Activated CD4-positive, alpha-beta T cell treated with anti-CD3 and anti-CD28 coated beads, Interleukin-2, amount 10 ng/mL, durations not matched to agents 24 days and 14 days (primary cell): ENCODE measurements at places on chromosomes 5 and 9. TPM values are rescaled to one million over a fixed set of nuclear protein-coding genes. Genes with fewer than 3 reads are reported as not detected.

The RMRP gene
- total RNA-seq, result 5,949 and 6,301 TPM in 2 replicates

GRCh38 chr5:61912559-61912958 lies 393.4 kb upstream of the KIF2A start:
- no peak overlapping the region for H3K4me3 ChIP-seq
- H3K36me3 ChIP-seq, result no peaks in the 10 kb centered on the region
- H3K4me1 ChIP-seq, result no peaks in the 10 kb centered on the region
- DNase-seq, result no peak
- no peak overlapping the region for H3K27ac ChIP-seq

GRCh38 chr9:1709347-1709746 lies 305.8 kb upstream of the SMARCA2 start:
- no peaks in the 10 kb centered on the region for H3K4me1 ChIP-seq
- no peak overlapping the region for H3K27ac ChIP-seq
- H3K36me3 ChIP-seq, result no peaks in the 10 kb centered on the region
- peaks cover 26% of the 10 kb centered on the region for H3K27me3 ChIP-seq

The CATSPER3 gene
- 0.54 and 0.64 TPM in 2 replicates for total RNA-seq

The IFNA13 gene
- not detected in 2 replicates for total RNA-seq

- no peaks in the 10 kb centered on the region for H3K4me1 ChIP-seq
- DNase-seq, result no peak
- peaks cover 9% of the 10 kb centered on the region for H3K27me3 ChIP-seq
Measured at GRCh38 chr5:74342948-74343682, 297.4 kb downstream of the ENC1 start.

DNA sequence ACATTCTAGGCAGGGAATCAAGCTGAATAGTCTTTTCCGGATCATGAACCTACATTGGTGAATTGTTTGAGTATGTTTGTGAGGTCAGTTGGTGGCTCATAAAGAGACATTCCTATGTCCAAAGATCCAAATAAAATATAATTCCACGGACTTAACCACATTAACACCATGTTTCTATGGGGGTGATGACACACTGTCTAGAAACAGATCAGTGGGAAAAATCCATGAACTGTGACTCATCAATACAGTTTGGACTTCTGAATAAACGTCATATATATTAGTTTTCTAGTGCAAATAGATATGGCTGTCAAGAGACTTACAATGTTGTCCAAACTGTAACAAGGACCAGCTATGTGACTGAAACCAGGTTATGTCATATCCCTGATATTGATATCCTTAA lies 509.9 kb upstream of the TYRP1 start:
- H3K27ac ChIP-seq, result no peak overlapping the region
- no peak overlapping the region for H3K4me3 ChIP-seq
- H3K27me3 ChIP-seq, result no peaks in the 10 kb centered on the region
- H3K36me3 ChIP-seq, result no peaks in the 10 kb centered on the region
- H3K4me1 ChIP-seq, result no peaks in the 10 kb centered on the region

- no peaks in the 10 kb centered on the region for H3K27me3 ChIP-seq
- H3K4me1 ChIP-seq, result peaks cover 12% of the 10 kb centered on the region
- no peak for DNase-seq
- H3K4me3 ChIP-seq, result no peak overlapping the region
Measured at GRCh38 chr5:150766251-150766650, 7.4 kb upstream of the DCTN4 start.

GRCh38 chr5:133895979-133896845 lies 72.2 kb downstream of the C5orf15 start:
- H3K27ac ChIP-seq, result no peak overlapping the region
- H3K36me3 ChIP-seq, result no peaks in the 10 kb centered on the region
- DNase-seq, result no peak
- no peaks in the 10 kb centered on the region for H3K4me1 ChIP-seq
- no peaks in the 10 kb centered on the region for H3K27me3 ChIP-seq
